ENCODE measurements at places on chromosomes 6 and 20. TPM values are rescaled to one million over a fixed set of nuclear protein-coding genes. Genes with fewer than 3 reads are reported as not detected.

CNR1 gene
- not detected for total RNA-seq

MOG gene
- total RNA-seq: not detected

TMEM151B gene
- total RNA-seq: not detected

RAB44 gene
- 0.12 TPM for total RNA-seq

NPBWR2 gene
- total RNA-seq: not detected

PREX1 gene
- 119 TPM for total RNA-seq

LY6G6D gene
- not detected for total RNA-seq

PNPLA1 gene
- total RNA-seq: not detected

CD93 gene
- 5.5 TPM for total RNA-seq
